Lower leg skin (tissue), 4 donors: ENCODE measurements at places on chromosomes 4 and X. TPM values are rescaled to one million over a fixed set of nuclear protein-coding genes. Genes with fewer than 3 reads are reported as not detected.

TCP11X2 gene
- total RNA-seq = not detected

WNK3 gene
- 1.2 TPM for total RNA-seq

HEPH gene
- total RNA-seq = 7.4 TPM

UGT2B11 gene
- not detected for total RNA-seq

NOX1 gene
- 0.84 TPM for total RNA-seq

GAGE2A gene
- not detected for total RNA-seq

GAGE12F gene
- not detected for total RNA-seq

MRPL1 gene
- 17.7 TPM for total RNA-seq

PFKFB1 gene
- total RNA-seq = 0.42 TPM

GSTCD gene
- 5.1 TPM for total RNA-seq

HSFX3 gene
- not detected for total RNA-seq

LUZP4 gene
- total RNA-seq = not detected

ASMT gene
- not detected for total RNA-seq

HTRA3 gene
- total RNA-seq = 18.2 TPM
